Activated T-helper 1 cell treated with Interleukin-2 at 50 U/mL for 16 hours (primary cell): ENCODE measurements at places on chromosomes 5 and 9.

DNA sequence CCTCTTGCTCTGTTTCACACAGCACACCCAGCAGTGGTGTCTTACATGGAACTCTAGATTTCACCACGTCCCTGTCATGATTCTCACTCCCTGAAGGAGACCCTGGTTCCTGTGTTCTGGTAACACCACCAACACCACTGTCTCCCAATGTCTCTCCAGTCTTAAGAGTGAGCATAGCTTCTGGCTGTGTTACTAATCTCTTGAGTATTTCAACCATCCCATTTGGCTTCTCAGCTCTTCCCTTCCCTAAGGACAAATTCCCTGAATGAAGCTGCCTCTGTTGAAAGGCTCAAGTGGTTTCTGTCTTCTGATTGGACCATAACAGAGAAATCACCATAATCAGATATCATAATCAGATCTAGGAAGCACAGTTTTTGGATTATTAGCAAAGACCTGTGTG is 311.8 kb downstream of the DNAH5 start:
- no peak for DNase-seq

GRCh38 chr5:179158556-179158955 is 98.4 kb downstream of the ZNF354C start:
- DNase-seq: no peak

GRCh38 chr5:109997161-109997560 is 307.4 kb downstream of the MAN2A1 start:
- DNase-seq: no peak

DNA sequence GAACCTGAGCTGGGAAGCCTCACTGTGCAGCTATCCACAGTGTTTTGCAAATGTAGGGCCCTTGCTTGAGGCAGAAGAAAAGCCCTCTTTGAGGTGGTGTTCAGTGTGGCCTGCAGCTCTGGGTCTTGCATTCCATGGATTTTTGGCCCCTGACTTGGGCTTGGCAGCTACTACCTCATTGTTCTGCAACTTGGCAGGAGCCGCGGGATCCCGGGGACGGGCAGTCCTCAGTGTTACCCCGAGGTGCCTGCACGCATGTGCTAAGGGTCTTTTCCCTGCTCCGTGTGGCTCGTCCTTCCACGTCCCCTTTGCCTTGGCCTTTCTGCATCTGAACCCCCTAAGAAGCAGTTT is 39.8 kb downstream of the NEK6 start:
- DNase-seq: no peak

GRCh38 chr9:93467062-93467416 is 13.7 kb upstream of the FAM120AOS start:
- no peak for DNase-seq

GRCh38 chr9:129698254-129698757 is 32.9 kb downstream of the PRRX2 start:
- DNase-seq: no peak

DNA sequence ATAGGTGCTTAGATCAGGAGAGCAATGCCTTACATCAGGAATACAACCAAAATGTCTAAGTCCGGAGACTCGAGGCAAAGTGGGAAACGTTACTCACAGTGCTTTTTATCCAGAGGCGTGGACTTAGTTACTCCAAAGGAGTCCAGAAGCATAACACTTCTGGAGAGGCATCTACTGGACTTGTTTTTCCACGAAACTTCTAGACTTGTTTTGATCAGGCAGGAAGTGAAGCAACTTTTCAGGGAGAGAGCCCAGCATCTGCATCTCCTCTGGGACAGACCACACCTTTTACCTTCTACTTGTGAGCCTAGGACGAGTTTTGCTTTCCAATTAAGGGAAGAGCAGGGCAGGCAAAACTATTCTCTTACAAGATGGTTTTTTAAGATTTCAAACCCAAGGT is 1.2 kb upstream of the TJP2 start:
- DNase-seq: no peak

- no peak for DNase-seq
Observed at GRCh38 chr5:140366589-140367255, 6.7 kb downstream of the SLC4A9 start.

DNA sequence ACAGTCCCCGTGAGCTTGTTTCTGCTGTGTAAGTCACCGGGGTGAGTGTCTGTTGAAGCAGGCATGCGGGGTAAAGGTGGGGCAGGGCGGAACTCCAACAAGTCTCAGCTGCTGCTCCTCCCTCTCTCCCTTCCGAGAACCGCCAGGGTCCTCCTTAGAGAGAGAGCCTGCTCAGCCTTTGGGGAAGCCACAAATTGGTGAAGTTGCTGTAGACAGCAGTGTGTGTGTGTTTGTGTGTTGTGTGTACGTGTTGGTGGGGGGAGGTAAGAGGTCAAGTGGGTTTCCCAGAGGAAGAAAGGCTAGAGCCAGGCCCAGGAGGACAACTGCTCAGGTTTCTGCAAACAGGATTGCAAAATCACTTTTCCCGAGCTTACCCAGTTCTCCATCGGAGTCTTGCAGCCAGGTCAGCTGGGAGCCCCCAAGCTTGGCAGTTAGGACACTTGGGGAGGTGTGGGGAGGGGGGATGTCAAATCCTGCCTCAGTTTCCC is 38.9 kb upstream of the DAB2IP start:
- no peak for DNase-seq

- no peak for DNase-seq
Observed at GRCh38 chr5:171474230-171474813, 54.9 kb downstream of the FGF18 start.

DNA sequence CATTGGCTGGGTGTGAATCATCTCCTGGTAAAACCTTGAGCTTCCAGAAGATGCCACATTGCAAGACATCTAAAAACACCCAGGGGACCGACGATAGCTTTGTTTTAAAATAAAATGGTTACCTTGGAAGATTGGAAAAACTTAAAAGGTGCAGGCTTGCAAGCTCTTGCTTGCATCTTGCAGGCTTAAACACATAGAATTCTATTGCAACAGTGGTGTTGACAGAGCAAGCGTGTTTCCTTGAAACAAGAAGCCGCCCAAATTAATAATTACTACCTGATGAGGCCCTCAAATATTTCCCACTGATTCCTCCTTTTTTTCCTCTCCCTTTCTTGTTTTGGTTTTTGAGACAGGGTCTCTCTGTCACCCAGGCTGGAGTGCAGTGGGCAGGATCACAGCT is 137.1 kb upstream of the BASP1 start:
- no peak for DNase-seq

DNA sequence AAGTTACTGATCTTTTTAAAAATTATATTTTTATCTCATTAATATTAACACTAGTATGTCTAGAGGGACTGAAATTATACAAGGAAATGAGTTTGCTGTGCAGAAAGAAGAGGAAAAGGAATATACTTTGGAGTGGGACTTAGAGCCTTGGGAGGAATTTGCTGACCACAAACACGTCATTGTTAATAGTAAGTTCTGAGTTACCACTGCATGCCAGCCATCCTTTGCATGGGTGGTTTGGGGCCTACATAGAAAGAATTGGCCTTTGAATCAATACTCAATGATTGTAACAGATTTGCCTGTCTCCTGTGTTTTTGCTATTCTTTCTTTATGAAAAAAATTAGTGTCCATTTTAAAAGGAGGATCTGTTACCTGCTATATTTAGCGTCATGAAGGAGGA is 232.6 kb upstream of the TNC start:
- no peak for DNase-seq

GRCh38 chr9:87382900-87383299 is 114.8 kb upstream of the DAPK1 start:
- no peak for DNase-seq

DNA sequence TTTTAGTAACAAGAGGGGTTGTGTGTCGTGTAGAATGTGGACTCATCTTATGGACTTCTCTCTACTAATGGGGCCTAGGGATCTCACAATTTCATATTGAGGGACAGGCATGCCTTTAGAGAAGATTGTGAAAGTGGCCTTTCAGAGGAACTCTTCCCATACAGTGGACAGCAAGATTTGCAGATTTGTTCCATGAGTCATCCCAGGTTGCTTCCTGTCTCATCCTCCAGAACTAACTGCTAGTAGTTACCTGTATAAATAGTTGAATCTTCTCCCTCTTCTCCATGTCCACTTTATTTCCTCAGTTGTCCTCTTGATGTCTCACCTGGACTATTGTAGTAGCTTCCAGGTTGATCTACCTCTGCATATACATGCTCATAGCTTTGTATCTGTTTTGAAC is 997.5 kb upstream of the CTNND2 start:
- DNase-seq: no peak

DNA sequence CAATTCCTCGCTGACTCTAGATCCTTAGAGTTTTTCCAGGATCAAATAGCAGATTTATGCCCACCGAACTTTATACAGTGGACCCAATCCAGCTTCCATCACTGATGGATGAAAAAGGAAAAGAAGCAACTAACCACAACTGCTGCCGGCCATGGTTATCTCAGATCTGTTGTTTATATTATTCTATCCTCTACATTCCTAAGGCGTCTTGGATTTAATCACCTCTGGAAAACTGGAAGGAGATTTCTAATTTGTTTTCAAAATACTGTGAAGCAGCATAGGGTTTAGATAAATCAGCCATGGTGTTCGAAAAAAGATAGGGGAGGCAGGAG is 663 bp upstream of the ZNF366 start:
- no peak for DNase-seq

DNA sequence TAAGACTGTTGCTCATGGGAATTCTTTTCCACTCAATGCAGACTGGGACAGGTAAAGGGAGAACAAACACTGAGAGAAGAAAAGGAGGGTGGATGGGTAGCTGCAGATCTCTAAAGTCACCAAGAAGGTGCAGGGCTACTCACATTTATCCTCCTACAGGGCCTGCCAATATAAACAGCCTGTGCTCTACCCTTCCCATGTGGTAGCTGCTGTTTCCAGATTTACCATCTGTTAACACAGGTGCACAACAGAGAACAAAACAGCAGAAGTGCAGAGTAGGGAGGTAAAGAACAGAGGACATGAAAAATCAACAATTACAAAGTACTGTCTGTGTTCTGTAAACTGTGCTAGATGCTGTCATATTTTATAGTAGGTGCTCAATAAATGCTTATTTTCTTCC is 26.0 kb downstream of the JAKMIP2 start:
- DNase-seq: no peak

DNA sequence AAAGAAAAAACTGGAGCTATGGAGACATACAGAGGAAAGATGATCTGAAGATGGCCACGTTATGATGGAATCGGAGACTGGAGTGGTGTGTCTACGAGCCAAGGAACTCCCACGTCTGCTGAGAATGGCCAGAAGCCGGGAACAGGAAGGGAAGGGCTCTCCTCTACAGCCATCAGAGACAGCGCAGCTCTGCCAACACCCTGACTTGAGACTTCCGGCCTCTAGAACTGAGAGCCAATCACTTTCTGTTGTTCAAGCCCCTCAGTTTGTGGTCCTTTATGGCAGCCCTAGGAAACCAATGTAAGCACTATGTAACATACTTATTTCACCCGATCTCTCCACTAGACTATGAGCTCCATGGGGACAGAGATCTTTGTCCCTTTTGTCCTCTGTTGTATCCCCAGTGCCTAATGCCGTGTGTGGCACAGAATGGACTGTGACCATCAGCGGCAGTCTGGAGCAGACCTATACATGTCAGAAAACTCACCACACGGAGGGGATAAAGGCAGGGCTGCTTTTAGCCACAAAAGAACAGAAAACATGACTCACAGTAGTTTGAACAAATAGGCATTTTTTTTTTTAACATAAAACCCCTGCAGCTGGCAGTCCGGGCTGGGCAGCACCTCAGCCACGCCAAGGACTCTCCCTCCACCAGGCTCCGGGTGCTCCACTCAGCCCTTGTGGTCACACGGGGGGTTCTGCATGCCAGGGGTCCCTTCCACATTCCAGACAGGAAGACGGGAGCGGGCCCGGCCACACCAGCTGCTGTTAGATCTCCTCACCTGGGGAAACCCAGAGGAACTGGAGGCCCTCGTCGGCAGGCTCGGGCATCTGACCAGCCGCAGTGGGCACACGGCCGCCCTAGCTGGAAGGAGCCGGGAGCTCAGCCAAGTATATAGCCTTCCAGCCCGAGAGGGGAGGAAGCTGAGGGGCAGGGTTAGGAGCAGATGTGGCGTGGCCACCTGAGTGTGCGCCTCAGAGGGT is 16.1 kb upstream of the MXD3 start:
- no peak for DNase-seq

DNA sequence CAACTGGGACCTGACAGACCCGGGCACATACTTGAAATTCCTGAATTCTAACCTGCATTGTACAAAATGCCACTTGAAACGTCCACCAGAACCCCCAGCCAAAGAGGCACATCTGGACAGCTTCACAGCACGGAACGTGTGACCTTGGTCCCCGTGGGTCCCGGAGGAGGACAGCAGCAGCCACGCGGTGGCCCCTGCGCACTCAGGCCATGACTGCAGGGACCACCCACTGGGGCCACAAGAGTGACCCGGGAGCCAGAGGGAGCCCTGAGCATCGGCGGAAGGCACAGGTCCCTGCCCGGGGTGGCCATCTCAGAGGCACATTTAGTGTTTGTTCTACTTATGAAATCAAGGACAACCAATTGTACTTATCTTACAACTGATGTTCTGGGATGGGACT is 2.1 kb upstream of the SNAPC4 start:
- no peak for DNase-seq

DNA sequence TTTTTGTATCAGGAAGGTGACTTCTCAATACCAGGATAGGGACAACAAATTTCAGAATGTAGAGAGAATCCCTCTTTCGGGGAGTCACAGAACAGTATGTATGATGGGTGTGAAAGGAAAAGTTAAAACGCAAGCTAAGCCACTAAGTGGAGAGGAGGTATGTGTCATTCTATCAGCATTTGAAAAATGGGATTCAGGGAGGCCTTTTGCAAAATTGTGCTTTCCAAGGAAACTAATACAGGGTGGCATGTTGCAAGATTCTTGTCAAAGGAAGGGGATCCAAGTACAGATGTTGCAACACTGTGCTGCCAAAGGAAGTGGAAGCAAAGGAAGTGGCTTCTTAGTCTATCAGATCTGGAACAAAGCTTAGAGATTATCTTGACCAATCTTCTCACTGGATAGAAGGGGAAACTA is 12.6 kb upstream of the TNIP1 start:
- DNase-seq: no peak

GRCh38 chr5:126757713-126758357 is 19.1 kb upstream of the LMNB1 start:
- DNase-seq: no peak

GRCh38 chr9:16930578-16930977 is 60.1 kb upstream of the BNC2 start:
- DNase-seq: no peak

DNA sequence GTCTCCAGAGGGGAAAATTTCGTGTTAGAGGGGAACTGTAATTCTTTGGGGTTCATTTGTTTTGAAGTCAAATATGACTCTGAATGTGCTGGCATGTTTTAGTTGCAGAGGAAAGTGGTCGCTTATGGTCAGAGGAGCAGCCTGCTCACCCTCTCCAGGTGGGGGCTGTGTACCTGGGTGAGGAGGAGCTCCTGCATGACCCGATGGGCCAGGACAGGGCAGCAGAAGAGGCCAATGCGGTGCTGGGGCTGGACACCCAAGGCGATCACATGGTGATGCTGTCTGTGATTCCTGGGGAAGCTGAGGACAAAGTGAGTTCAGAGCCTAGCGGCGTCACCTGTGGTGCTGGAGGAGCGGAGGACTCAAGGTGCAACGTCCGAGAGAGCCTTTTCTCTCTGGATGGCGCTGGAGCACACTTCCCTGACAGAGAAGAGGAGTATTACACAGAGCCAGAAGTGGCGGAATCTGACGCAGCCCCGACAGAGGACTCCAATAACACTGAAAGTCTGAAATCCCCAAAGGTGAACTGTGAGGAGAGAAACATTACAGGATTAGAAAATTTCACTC is 13.5 kb downstream of the TXNDC15 start:
- DNase-seq: no peak

- no peak for DNase-seq
Observed at GRCh38 chr5:56075361-56075760, 80.6 kb upstream of the IL6ST start.
